ENCODE measurements at places on chromosomes 7 and 10.
A peak's percentile ranks its signal among the peaks of the same experiment; 100 is the strongest.

- DNase-seq: peak; percentile 68
Measured at GRCh38 chr7:29189743-29190201, 4.8 kb upstream of the CHN2 start.

GRCh38 chr10:110101464-110102144 lies 93.8 kb downstream of the ADD3 start:
- DNase-seq: no peak

DNA sequence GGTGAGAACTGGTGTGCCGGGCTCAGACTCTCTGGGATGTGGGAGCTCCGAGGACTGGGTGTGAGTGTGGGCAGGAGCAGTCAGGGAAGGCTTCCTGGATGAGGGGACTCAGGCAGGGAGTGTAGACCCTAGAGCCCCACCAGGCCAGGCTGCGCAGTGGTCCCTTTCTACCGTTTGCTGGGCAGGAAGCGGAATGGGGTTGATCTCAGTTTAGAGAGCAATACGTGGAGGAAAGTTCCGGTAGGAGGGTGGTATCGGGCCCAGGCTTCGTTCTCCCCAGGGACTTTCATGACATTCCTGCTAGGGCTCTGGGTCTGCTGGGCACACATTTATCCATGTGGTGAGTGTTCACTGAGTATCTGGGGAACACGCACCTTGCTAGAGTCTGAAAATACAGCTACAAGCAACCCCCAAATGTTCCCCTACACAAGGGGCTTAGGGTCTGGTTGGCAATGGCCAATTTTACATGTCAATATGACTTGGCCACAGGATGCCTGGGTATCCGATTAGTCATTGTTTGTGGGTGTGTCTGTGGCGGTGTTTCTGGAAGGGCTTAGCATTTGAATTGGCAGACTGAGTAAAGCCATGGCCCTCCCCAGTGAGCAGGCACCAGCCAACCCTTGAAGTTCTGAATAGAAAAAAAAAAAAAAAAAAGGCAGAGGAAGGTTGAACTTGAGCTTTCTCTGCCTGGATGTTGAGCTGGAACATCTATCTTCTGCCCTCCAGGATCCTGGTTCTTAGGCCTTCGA lies 20.8 kb downstream of the GHRHR start:
- DNase-seq: no peak

DNA sequence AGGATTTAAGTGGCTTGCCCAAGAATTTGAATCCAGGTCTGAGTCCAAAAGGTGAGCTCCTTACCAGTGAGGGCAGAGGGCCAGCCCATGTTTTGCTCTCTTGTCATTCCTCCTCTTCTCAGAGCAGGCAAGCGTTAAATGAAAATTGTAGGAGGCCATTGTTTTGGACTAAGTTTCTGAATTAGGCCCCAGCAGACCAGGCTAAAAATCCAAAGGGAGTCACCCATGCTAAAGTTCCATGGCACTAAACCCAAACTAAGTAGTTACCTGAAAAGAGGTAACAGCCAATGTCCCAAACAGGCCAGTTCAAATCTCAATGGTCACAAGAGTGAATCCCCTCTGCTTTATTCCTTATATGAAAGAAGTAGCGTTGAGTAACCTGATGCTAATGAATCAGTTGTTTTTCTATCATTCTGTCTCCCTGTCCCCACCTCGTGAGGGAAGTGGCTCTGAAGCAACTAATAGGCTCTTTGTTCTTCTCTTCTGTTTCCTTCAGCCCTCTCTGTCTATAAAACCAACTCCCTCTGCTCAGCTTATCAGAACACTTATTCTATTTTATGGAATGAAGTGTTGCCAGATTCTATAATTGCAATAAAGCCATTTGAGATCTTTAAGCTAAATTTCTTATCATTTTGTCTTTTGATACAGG lies 17.5 kb upstream of the CDH23 start:
- no peak for DNase-seq

DNA sequence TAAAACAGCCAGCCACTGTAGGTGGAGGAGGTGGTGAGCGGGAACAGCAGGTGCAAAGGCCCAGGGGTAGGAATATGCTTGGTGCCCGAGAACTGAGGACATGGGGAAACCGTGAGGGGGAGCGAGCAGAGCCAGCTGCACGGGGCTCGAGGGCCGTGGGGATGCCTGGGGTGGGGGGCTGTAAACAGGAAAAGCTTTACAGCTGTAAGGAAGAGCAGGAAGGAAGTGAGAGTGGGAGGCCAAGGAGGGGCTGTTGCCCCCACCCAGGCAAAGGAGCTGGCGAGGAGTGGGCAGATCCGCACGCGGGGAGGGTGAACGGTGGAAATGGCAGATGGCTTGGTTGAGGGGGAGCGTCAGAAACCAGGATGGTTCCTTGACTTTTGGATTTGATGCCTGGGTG lies 34.4 kb downstream of the ZMIZ1 start:
- no peak for DNase-seq

- no peak for DNase-seq
Measured at GRCh38 chr7:13846386-13846785, 143.1 kb downstream of the ETV1 start.

DNA sequence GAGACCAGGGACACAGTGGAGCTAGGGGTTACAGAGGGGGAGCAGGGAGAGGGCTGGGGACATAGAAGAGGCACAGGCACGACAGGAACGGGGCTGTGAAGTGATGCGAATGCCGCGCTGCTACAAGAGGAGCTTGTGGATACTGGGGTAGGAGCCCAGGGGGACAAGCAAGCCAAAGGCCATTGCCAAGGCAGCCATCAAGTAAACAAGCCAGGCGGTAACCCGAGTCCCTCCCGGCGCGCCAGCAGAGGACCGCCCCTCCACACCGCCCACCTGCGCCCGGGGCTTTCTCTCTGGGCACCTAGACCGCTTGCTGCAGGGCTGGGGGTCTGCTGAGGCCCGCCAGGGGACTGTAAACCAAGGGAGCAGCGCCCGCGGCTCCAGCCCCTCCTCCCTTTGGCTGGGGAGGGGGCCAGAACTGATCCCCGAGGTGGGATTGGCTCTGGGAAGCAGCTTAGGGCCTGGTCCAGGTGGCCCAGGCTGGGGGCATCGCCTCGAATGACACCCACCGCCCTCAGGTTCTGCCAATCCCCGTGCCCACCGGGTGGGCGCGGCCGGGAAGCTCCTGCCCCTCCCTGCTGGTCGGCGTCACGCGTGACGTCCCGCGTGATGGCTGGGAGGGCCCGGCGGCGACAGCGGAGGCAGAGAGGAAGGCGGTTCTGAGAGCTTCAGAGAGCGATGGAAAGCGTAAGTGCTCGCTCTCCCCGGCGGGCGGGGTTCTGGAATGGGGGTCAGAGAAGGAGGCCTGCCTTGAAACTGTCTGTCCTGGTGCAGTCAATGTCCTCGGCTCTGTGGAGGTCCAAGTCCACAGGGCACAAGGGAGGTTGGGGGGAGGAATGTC lies 982 bp downstream of the SFXN3 start:
- DNase-seq: peak; percentile 85

- DNase-seq: no peak
Measured at GRCh38 chr7:112122144-112122543, 84.1 kb downstream of the DOCK4 start.

- peak; percentile 51 for DNase-seq
Measured at GRCh38 chr10:12466704-12467305, 117.5 kb downstream of the CAMK1D start.

DNA sequence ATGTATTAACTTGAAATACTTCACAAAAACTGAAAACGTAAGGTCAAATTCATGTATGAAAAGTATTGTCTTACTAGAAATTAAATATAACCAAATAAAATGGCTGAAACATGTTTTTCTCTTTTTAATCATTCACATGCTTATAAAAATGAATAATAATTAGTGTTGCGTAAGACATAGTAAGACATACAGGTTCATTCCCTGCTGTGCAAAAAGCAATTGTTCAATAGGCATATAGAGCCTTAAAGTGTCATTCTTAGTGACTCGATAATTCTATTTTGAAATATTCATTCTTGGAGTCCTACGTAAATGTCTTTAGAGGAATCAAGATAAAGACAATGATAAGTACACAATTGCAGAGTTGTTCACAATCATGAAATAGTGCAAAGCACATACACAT lies 337.1 kb downstream of the SUGCT start:
- DNase-seq: no peak

DNA sequence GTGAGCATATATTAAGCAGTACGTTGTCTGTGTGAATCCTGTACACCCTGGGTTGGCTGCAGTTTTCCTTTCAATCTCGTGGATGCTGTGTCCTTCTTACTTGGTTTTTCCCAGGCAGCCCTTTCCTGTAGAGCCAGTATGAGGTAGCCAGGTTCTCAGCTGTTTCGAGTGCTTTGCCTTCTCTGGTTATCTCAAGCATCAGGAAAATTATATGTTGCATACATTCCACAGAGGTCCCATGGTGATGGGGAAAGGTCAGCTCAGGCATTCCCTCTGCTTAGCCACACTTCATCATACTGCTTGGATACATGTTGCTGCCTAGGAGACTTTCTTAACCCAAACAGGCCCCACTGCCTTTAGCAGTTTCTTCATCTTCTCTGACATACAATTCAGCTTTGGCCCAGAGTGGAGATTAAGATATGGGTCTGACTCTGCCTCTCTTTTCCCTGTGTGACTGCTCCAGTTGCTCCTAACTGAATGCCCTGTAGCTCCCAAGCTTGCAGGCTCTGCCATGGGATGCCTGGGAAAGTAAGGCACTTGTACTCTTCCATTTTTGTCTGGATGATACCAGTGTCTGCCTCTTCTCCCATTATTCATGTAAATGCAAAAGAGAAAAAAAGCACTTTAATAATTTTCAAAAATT lies 11.3 kb downstream of the GNAI1 start:
- no peak for DNase-seq

DNA sequence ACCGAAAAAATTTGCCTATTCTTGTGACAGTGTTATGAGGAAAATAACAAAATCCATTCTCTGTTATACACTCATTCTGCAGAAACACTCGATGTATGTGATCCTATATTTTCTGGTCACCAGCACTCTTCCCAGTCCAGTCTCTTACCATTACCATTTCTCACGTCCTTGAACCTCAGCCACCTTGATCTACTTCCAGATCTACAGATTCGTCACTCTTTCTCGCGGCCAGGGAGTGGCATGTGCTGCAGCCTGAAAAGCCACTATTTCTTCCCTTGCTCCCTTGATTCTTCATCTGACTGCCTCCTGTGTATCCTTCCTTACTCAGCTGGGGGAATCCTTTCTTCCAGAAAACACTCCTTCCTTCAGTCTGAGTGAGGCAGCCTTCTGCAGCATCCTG lies 14.1 kb upstream of the TAF3 start:
- no peak for DNase-seq

DNA sequence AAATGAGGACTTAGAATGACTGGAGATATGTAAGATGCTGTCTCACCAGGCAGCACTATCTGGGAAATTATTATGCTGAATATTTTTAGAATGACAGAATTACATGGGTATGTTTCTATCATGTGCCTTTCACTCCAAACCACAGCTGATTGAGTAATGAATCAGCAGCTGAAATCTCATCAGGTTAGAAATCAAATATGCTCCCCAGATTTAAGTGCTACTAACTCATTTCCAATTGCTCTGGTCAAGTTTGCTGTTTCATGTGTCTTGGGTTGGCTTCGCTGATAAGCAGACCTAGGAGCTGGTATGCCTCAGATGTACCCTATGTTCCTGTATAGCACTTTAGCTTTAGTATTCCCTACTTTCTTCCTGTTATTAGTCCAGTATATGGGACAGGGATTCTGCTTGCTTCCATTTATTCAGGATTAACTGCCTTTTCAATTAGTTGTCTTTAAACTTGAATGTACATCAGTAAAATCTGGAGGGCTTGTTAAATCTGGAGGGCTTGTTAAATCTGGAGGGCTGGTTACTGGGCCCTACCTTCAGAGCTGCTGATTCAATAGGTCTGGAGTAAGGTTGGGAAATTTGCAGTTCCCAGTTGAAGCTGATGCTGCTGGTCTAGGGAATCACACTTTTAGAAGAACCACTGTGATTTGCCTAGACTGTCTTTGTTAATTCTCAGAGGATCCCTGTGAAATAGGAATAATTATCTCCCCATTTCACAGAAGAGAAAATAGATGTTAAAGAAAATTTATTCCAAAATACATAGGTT lies 172.9 kb downstream of the DKK1 start:
- DNase-seq: no peak

DNA sequence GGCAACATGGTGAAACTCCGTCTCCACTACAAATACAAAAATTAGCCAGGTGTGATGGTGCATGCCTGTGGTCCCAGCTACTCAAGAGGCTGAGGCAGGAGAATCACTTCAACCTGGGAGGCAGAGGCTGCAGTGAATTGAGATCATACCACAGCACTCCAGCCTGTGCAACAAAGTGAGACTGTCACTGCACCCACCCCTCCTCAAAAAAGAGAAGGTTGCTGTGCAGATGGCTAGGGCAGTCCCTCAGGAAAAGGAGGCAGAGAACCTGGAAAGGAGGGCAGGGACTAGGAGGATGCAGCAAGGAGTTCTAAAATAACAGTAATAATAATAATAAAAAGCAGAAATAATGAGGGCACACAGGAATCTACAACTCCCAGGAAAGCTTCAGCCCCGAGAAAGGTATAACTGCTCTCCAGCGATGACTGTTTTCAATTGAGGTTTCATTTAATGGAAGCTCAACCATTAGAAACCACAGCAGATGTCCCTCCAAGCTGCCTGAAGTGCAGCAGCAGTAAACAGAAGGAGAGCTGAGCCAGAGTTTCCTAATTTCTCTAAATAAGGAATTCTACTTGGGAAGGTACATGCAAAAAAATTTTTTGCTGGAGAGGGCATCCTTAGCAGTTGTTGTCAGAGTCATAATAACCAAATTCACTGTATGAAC lies 326.5 kb downstream of the GATA3 start:
- no peak for DNase-seq

GRCh38 chr7:71132127-71132376 lies at the start of gene GALNT17:
Gene GALNT17 (plus strand): TSS chr7:71132144.
- DNase-seq: no peak

GRCh38 chr10:114726820-114727271 lies 68.8 kb upstream of the ABLIM1 start:
- DNase-seq: no peak

DNA sequence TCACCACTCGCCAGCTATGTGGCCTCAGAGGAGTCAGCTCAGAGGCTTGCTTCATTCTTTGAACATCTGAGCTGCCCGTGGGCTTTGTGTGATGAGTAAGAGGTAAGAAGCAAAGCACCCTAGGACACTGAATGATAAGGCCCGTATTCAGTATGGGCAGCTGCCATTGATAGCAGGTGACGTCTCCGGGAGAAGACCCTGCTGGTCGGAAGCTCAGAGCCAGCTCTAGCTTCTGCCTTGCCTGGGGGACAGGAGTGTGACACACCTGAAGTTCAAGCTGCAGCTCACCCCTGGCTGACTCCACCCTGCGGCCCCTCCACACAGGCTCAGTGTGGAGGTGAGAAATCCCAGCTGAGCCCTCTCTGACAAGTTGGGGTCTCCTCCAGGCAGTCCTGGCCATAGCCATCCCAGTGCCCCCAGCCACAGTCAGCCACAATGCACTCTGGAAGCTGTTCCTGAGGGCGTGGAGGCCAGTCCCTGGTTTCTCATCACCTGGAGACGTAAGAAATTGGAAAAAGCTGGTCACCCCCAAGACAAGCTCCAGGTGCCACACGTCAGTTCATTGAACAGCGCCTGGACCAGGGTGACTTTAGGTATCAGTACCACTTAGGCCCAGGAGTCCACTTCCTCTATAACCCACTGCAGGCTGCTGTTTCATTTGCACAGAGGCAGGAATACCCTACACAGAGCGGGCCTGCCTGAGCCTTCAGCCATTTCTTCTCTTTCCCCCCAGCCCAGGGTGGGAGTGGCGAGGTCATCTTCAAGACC lies 164.9 kb upstream of the RHEB start:
- DNase-seq: no peak

GRCh38 chr10:17062009-17062408 lies 67.6 kb downstream of the CUBN start:
- DNase-seq: no peak

- no peak for DNase-seq
Measured at GRCh38 chr7:96530786-96531185, 178.9 kb downstream of the SEM1 start.

- no peak for DNase-seq
Measured at GRCh38 chr7:75555736-75556135, 63.6 kb downstream of the SPDYE5 start.
